ENCODE measurements at places on chromosomes 16 and 17.

GRCh38 chr16:27817038-27817437, 246.5 kb downstream of the GSG1L start:
- DNase-seq, result no peak

DNA sequence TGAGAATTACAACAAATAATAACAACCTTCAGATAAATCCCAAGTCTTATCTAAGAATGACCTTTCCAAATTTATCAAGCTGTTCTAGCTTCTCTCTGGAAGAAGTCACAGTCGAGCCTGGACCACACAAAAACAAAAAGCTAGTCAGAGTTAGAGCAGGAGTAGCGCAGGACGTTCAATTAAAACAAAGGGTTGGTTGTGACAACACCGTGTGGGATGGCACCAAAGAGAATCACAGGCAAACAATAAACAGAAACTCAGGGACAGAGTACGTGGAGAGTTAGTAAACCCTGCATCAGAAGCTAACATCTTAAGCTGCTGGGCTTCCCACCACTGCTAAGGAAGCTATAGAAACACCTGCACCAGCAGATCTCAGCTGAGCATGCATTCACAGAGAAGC, 23.8 kb downstream of the ARHGAP17 start:
- no peak for DNase-seq

DNA sequence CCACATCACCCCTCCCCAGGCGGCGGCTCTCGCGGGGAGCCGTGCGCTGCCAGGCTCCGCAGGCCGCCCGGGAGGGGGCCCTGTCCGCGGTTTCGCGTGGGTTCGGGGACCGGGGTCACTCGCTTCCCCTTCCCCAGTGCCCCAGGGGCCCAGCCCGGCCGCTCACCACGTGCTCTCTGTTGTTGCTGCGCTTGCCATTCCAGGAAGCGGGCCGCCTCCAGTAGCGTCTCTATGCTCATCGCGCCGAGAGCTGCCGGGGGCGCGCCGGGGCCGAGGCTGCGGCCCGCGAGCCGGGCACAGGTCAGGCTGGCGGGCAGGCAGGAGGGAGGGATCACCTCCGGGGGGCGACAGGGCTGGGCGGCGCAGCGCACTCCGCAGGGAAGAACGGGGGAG, 390 bp downstream of the MNT start:
- DNase-seq, result peak; percentile 52

DNA sequence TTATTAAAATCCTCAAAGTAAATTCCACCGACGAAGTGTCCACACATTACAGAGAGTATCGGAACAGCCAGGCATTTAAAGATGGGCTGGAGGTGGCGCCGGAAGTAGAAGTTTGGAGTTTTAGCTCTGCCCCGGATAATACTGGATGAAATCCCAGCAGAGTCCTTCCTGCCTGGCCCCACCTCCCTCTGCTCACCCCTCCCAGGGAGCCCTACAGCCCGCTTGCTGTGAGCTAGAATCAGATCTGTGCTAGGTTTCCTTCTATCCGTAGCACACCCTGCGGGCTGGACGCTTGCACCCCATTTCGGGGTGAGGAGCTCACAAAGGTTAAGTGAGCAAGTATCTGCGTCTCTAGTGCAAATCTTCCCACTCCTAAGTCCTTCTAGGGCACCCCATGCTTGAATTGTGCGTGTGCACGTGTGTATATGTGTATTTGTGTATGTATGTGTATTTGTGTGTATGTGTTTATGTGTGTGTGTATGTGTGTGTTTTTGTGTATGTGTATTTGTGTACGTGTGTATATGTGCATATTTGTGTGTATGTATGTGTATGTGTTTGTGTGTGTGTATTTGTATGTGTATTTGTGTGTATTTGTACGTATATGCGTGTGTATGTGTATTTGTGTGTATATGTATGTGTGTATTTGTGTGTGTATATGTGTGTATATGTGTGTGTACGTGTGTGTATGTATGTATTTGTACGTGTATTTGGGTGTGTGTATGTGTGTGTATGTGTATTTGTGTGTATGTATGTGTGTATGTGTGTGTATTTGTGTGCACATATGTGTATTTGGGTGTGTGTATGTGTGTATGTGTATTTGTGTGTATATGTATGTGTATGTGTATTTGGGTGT, 61.4 kb downstream of the HAPSTR1 start:
- no peak for DNase-seq

DNA sequence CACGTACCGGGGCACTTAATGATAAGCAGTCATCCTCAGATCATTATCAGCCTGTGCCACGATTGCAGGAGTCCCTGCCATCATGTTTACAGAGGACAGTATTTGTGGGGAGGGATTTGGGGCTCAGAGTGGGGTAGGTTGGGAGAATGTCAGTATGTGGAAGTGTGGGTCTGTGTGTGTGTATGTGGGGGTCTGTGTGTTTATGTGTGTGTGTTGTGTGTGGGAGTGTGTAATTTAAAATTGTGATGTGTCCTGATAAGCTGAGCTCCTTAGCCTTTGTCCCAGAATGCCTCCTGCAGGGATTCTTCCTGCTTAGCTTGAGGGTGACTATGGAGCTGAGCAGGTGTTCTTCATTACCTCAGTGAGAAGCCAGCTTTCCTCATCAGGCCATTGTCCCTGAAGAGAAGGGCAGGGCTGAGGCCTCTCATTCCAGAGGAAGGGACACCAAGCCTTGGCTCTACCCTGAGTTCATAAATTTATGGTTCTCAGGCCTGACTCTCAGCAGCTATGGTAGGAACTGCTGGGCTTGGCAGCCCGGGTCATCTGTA, 13.5 kb upstream of the EFCAB13 start:
- DNase-seq, result no peak

DNA sequence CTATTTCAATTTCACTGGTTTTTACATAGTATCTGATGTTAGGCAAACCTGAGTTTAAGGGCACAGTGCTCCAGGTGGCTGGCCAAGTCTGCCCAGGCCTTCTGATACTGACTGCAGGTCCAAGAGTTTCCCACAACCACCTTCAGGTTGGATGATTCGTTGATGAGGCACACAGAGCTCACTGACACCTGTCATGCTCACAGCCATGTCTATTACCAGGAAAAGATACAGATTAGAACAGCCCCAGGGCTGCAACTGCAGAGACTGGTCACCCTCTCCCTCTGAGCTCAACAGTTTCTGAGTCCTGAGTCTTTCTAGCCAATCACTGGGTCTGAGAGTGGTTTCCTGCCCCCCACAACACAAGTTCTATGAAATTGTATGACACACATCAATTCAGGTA, 37.2 kb downstream of the MEAK7 start:
- DNase-seq, result no peak

All from activated CD4-positive, alpha-beta T cell treated with anti-CD3 and anti-CD28 coated beads for 4 hours (primary cell).